ENCODE measurements at places on chromosomes 7 and 10.

DNA sequence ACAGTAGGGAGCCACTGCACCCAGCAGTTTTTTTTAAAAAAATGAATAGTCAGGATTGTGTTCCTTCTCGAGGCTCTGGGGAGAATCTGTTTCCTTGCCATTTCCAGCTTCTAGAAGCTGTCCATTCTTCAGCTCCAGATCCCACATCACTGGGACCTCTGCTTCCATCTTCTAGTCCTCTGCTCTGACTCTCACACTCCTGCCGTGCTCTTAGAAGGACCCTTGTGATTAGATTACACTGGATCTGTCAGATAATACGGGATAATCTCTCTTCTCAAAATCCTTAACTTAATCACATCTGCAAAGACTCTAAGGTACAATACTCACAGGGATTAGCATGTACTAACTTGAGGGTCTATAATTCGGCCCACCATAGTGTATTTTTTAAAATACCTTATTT, 158.9 kb upstream of the SP4 start:
- DNase-seq = no peak

DNA sequence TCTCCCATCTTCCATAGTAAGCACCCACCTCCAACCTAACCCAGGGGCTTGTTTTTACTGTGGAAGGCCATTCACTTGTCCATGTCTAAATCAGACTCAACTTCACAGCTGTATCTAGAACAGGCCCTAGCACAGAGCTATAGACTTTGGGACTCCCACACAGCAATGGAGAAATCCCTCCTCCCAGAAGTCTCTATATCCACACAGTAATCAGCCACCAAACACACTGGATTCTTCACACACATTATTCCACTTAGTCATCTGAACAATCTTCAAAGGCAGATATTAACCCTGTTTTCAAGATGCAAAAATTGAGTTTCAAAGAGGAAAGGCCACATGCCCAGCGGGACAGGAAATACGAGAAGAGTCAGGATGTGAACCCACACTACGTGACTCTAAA, 81.8 kb downstream of the MALSU1 start:
- DNase-seq = no peak

GRCh38 chr7:140722254-140722653, 25.7 kb downstream of the NDUFB2 start:
- no peak for DNase-seq

- DNase-seq = no peak
Measured at GRCh38 chr7:121376979-121377378, 19.1 kb downstream of the FAM3C start.

DNA sequence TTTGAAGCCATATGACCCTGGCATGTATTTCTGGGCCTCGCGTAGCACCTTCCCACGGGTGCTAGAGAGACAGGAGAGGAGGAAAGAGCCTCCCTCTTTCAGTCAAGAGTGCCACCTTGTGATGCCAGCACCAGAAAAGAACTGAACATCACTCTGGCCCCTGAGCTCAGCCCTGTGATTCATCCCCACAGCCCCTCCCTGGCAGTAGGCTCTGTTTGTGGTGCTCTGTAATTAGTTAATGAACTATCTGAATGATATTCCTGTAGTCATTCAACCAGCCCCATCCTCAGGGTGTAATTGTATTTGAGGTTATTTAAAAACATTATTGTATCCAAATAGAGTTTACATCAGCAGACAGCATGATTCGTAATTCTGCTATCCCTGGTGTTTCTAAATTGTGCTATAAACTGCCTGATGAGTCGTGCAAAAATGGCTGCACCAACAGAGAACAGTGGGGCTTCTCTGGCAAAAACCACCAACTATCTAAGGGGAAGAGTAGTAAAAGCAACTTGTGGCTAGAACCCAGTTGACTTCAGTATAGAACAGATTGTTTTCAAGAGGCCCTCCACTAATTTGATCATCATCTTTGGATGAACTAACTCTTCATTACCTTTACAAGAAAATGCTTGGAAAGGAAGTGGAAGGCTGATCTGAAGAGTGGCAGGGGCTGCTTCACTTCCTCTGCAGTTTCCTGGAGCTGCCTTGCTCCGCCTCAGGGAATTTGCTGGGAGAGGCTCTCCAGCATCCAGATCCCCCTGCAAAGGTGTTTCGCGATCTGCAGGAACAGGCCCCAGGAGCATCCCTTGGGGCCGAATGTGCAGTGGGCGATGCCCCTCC, 23.7 kb upstream of the TIAL1 start:
- no peak for DNase-seq

GRCh38 chr10:92421550-92421949, 130.6 kb downstream of the MARCHF5 start:
- no peak for DNase-seq

- no peak for DNase-seq
Measured at GRCh38 chr10:94016727-94017714, 23.3 kb downstream of the PLCE1 start.

GRCh38 chr7:46089281-46089680, 168.2 kb upstream of the IGFBP3 start:
- no peak for DNase-seq

GRCh38 chr10:109875151-109875568, 48.2 kb downstream of the XPNPEP1 start:
- DNase-seq = no peak

- no peak for DNase-seq
Measured at GRCh38 chr7:151366880-151367222, 25.2 kb downstream of the NUB1 start.

DNA sequence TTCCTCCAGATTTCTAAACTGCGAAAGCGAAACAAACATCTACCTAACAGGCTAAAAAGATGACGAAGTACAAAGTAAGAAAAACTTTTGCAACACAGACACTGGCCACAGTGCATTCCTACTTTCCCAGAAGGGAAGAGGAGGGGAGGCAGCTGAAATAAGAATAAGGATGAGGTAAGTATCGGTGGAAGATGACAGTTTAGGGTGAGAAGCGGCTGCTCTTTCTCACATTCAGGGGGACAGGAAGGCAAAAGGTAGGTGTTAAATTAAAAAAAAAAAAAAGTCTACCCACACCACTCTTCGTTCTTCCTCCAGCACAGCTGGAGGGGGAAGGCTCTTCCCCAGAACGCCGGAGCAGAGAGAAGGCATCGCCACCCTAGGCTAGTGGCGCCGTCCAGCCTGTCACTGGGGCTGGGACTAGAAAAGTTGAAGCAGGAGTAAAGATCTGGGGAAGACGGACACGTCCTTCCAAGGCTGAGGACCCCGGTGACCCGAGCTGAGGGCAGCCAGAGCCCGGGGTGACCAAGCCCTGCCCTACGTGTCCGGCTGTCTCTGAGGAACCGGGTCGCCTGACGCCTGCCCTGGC, 846 bp downstream of the DNAJC1 start:
- no peak for DNase-seq

- peak; percentile 45 for DNase-seq
Measured at GRCh38 chr10:133616371-133617130, 10.0 kb downstream of the FRG2B start.

- no peak for DNase-seq
Measured at GRCh38 chr7:135920478-135920877, 56.7 kb downstream of the MTPN start.

DNA sequence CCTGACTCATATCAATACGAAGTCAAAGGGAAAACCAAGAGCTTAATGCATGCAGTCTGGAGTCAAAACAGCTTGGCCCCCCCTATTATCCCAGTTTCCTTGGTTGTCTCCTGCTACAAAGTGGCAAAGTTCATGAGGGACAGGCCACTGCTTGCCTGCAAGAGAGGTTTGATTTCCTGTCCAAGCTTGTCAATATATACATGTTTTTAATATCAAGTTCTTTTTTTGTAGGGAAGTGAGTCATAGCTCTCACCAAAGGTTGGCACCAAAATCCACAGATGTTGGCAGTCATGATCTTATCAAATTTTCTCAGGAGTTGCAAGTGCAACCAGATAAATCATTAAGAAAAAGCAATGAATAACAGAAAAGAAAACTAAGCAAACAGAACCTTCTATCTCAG, 176.8 kb downstream of the COBL start:
- no peak for DNase-seq

GRCh38 chr7:110774071-110774470, 316.9 kb upstream of the LRRN3 start:
- no peak for DNase-seq

GRCh38 chr10:90227217-90227656, 525.8 kb downstream of the KIF20B start:
- no peak for DNase-seq

GRCh38 chr10:88091490-88092061, 228.2 kb downstream of the PTEN start:
- DNase-seq = peak; percentile 71

- DNase-seq = no peak
Measured at GRCh38 chr7:11557627-11558026, 274.4 kb downstream of the THSD7A start.

DNA sequence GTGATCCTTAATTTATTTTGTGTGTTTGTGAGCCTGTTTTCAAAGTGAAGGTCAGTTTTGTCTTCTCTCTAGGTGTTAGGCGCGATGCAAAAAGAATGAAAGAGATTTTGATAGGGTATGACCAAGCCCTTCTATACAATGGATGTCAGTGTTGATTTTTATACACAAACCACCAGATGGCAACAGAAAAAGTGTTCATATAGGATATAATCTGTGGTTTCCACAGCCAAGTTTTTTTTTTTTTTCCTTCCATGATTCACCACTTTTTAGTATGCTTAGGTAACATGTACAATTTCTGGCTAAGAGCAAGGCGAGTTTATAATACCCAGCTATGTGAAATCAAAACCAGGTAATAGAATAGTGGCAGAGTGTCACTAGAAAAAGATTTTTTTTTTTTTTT, 8.1 kb downstream of the SDK1 start:
- no peak for DNase-seq

DNA sequence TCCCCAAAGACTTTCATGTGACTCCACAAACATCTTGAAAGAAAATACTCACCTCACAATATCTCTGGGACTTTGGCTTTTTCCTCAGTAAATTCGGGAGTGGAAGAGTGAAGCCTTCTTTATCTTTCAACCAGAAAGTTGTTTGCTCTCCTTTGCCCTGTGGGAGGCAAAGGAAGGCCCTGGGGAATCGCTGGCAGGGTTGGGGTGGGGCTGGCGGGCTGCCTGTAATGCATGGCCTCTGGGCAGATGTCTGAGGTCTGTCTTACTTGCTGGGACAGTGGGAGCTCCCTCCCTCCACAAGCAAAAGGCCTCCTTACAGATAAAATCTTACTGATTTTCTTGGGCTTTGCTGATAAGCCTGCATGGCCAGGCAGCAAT, 24.9 kb downstream of the TECTB start:
- DNase-seq = no peak
